ENCODE measurements at places on chromosomes 4 and X.

DNA sequence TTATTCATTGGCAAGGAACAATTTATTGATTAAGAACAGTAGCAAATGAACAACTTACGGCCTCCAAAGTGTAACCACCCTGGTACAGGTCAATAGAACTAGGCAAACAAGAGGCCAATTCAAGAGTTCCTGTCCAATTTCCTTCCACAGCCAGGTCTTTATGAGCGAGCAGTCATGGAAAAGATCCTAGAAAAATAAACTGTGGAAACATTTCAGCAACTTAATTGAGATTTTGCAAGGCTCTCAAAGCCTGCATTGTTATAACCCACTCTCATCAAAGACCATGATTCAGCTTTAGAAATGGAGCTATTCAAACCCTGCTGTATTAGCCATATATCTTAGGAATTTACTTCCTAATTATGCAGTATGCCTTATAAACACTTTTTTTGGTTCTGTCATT is 43.6 kb downstream of the UNC5C start:
- no peak for DNase-seq

DNA sequence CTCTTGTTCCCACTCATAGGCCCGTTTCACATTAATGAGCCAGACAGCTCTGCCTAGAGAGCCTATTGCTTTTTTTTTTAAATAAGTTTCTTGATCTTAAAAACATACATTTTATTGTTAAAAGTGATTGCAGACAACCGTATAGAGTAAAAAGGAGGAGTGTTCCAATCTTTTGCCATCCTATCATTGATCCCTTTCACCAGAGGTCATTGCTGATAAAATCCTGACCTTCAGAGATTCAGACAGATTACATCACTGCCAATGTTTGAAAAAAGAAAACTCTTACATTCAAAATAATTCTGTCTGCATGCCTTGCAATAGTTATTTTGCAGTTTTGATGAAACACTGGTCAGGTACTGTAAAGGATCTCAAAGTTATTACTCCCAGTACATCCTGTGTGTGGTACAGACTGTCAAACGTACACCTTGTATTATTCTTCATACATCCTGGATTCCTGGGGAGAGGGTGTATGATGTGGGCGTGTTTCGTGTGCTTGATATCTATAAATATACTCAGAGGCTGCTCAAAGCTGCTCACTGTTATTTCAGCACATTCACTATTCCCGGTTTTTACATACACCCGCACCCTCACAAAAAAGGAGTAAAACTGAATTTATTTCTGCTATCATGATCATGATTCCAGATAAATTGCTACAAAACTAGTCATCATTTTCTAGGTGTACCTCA is 15.4 kb upstream of the KLHL2 start:
- DNase-seq: no peak

DNA sequence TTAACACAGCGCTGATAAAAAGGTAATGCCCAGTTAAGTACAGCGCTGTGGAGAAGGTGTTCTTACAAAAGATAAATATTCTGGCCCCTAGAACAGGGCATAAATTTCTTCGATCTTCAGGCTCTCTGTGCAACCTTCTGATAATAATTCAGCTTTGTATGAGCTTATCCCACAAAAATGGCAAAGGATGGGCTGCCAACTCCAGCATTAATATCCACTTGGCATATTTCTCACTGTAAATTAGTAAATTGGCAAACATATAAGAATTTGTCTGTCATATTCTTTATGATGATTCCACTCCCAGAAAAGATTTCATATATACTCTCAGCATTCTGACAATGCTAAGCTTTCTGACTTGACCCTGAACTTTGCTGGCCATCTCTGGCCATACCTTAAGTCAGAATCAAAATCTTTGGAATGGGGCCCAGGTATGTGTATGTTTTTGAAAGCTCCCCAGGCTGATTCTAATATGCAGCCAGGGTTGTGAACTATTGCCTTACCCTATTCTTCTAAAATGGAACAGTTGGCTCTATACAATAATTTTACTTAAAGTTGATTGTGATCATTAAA is 134.8 kb downstream of the FRYL start:
- no peak for DNase-seq

- DNase-seq: no peak
Observed at GRCh38 chr4:4260185-4260751, 12.2 kb upstream of the TMEM128 start.

- no peak for DNase-seq
Observed at GRCh38 chrX:65195621-65196020, 219.4 kb upstream of the ZC4H2 start.

DNA sequence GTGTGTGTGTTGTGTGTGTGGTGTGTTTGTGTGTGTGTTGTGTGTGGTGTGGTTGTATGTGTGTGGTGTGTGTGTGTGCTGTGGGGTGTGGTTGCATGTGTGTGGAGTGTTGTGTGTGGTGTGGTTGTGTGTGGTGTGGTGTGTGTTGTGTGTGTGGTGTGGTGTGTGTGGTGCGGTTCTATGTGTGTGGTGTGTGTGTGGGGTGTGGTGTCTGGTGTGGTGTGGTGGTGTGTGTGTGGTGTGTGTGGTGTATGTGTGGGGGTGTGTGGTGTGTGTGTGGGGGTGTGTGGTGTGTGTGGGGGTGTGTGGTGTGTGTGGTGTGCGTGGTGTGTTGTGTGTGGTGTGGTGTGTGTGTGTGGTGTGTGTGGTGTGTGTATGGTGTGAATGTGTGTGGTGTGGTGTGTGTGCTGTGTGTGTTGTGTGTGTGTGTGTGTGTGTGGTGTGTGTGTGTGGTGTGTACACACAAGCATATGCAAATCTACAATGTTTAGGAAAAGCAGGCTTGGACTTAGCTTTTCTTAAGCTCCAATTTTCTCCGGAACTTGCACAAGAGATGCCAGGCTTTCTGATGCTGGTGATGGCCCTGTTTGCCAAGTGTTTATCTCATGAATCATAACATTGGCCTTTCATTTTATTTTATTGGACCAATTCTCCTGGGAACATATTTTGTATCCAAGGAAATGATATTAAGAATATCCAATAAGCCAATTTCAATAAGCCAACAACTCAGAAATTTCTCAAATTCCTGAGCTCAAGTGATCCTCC is 148.7 kb downstream of the SPATA18 start:
- DNase-seq: no peak

DNA sequence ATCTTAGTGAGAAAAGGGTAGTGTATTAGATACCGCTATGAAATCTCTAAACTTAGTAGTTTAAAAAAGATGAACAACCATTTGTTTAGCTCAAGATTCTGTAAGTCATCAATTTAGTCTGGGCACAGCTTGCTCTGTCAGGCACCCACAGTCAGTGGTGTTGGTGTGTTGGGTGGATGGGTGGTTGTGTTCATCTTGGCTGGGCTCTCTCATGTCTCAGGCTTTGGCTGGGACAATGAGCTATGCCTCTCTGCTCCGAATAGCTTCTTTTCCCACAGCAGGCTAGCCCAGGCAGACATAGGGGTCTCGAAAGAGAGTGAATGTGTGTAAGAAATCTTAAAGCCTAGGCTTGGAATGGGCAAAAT is 127.0 kb upstream of the GATB start:
- no peak for DNase-seq

- DNase-seq: no peak
Observed at GRCh38 chr4:48546336-48546735, 56.3 kb downstream of the ZAR1 start.

DNA sequence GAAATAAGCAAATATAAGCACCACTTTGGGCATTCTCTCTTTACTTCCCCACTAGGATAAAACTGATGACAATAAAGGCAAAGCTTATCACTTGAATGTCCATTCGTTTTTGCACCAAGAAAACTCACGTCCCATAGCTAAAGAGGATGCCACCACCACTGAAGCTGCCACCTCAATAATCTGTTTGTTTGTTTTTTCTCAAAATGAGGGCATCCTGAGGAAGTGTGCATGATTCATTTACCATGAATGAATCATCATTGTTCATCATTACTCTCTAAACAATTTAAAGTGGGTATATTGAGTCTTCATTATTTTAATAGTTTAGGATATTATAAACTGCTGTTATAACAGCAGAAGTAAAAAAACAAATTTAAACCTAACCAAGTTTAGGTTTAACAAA is 168.2 kb downstream of the DCTD start:
- DNase-seq: no peak

DNA sequence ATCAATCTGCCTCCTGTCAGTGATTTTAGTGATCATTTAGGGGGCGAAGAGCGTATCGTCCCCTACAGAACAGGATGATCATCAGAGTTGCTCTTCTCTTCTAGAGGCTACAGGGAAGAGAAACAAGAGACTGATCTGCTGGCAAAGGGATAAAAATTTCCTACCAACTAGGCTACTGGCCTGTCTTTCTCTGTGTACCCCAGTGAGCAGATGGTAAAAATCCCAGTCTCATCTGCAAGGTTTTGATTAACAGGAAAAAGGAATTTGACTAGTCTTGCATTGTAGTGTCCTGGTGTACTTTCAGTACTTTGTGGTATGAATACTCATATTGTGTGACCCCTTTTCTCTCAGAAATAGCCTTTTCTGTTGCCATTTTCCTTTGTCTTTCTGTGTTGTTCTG is 21.8 kb upstream of the AADAT start:
- DNase-seq: no peak

DNA sequence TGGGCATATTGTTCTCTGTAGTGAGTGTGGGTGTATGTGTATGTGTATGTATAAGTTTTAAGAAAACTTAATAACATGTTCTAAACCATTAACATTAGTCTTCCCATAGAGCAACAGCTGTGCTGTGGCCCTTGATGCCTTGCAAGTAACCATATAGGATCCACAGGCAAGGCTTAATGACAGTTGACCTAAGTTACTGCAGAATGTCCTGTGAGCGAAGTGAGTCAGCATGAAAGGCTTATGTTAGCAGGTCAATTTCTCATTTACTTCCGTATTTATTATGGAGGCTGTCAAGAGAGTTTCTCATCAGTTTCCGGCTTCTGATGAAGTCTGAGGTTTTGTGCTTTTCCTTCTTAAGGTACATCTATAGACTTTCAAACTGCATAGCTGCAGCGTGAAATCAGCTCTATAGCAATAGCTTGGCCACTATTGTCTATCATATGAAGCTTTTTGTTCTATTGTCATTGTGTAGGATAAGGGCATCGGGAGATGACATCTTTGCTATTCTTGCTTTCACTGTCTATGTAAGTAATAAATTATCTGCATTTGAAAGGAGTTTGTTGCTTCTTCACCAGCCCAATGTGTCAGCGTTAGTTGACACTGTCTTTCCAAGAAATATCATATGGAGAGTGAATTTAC is 1153.4 kb upstream of the AGA start:
- DNase-seq: no peak

DNA sequence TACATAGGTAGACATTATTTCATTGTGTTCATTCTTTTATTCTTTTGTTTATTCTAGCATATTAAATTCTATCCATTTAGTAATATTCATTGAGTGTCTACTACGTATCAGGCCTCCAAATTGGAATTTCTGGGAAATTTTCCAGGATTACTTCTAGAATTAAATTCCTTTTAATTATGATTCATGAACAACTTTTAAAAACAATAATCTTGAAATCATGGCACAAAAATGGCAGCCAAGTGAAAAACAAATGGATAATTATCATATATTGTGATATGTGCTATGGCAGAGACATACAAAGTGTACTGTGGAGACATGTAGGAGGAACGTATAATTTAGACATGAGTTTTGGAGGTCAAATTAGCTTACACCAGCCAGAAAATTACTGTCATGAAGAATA is 868.5 kb downstream of the FAT4 start:
- DNase-seq: no peak

- DNase-seq: no peak
Observed at GRCh38 chr4:70724463-70724862, 2.7 kb downstream of the RUFY3 start.

GRCh38 chr4:48341776-48342605 is 662 bp downstream of the SLAIN2 start:
- peak; percentile 2 for DNase-seq

- no peak for DNase-seq
Observed at GRCh38 chr4:33268776-33269175, 2548.6 kb downstream of the PCDH7 start.

DNA sequence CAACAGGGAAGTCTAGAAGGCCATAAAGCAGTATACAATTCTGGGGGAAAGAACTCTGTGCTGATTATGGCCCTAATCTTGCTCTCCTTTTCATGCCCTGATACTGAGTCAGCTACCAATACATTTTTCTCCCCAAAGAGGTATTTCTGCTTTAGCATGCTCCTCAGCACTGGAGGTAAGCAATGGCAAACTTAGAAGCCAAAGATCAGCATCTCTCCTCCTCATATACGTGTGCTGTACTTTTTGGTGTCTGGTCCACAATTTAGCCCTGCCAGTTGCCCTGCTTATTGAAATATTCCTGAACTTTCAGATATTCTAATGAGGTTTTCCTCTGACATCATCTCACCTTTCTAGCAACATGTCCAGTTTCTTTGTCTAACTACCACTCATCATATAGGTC is 226.2 kb downstream of the FSTL5 start:
- DNase-seq: no peak
